Activated CD4-positive, alpha-beta T cell treated with anti-CD3 and anti-CD28 coated beads for 36 hours (primary cell): ENCODE measurements at places on chromosomes 3 and 15.

GRCh38 chr3:44021651-44022594 is 219.8 kb upstream of the TOPAZ1 start:
- no peak for DNase-seq

- DNase-seq = no peak
These were observed 89.1 kb upstream of the SLC2A2 start for GRCh38 chr3:171115667-171116066.

- DNase-seq = no peak
These were observed 7.7 kb upstream of the ONECUT1 start for GRCh38 chr15:52797625-52798501.

DNA sequence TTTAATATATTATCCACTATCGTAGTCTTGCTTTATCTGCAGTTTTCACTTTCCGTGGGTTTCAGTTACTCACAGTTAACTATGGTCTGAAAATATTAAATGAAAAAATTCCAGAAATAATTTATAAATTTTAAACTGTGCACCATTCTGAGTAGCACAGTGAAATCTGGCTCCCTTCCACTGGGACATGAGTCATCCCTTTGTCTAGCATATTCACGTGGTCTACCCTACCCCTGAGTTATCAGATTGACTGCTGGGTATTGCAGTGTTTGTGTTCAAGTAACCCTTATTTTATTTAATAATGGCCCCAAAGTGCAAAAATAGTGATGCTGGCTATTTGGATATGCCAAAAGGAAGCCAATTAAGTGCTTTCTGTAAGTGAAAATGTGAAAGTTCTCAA is 539.5 kb upstream of the AGTR1 start:
- no peak for DNase-seq

DNA sequence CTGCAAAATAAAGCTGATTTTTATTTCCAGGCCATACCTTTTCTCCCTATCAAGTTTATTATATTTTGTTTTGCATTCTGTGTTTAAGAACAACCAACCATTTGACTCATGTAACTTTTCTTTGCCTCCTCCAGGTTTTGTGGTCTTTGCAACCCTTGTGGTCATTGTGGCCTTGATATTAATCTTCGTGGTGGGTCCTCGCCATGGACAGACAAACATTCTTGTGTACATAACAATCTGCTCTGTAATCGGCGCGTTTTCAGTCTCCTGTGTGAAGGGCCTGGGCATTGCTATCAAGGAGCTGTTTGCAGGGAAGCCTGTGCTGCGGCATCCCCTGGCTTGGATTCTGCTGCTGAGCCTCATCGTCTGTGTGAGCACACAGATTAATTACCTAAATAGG is 27.6 kb downstream of the NIPA2 start:
- DNase-seq = no peak

- DNase-seq = no peak
These were observed 287.8 kb downstream of the XXYLT1 start for GRCh38 chr3:194983121-194983520.

GRCh38 chr15:85380812-85381642 is 624 bp downstream of the AKAP13 start:
- peak; percentile 66 for DNase-seq

DNA sequence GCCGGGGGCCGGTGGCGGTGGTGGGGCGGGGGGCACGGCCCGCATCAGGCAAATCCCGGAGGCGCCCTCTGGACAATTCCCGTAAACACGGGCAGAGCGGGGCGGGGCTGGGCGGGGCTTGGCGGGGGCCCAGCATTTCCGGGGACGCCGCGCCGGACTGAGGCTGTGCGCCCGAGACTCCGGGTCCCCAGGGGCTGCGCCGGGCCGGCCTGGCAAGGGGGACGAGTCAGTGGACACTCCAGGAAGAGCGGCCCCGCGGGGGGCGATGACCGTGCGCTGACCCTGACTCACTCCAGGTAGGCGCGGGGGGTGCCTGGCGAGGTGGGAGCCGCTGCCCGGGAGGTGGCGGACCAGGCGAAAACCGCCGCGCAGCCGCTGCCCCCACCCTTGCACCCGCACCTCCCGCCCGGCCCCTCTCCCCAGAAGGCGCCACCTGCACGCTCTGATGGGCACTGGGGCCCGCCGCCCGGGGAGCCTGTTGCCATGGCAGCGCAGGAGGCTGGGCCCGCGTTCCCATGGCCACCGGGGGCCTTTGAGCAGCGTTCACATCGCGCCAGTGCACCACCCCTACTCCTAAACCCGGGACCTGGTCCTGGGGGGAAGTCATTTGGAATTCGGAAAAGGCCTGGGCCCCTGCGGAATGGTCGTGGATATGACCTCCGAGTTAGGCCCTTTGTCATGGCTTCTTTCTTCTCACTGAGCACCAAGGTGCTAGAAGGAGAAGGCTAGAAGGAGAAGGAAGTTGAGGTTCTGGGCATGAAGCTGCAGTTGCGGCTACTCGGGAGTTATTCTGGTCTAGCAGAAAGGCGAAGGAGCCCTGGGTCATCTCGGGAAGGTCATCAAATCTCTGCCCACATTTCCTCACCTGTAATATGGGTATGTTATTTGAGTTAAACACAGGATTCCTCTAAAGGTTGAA is 16.1 kb upstream of the SEMA4B start:
- peak; percentile 78 for DNase-seq

GRCh38 chr15:48643776-48644466 is 1.6 kb downstream of the FBN1 start:
- no peak for DNase-seq

GRCh38 chr3:54671511-54671910 is 256.3 kb downstream of the LRTM1 start:
- DNase-seq = no peak

DNA sequence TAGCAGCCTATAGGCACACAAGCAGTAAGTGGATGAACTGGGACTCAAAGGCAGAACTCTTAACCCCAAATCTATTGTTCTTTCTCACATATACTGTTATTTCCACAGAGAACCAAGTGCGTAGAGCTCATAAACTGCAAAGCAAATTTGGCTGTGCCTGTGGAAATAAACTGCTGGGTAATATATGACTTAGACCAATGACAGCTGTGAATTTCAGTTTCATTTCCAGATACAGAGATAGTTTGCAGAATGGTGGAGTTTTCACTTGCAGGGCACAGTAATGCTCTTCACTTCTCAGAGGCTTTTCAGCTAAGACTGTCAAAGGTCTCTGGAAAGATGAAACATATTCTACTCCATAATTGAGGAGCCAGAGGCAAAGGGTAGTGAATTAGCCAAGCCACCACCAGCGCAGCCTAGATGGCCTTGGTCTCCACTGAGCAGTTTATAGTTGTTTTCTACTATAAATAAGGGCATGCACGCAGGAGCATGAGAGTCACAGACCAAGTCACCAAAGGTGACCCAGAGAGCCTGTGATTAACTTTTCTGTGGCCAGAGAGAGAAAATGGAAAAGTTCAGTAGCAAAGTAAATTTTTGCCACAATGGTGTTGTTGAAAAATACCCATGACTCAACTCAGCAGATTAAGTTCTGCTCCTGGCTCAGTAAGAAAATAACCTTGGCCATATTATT is 180.7 kb upstream of the GRM7 start:
- no peak for DNase-seq

GRCh38 chr3:79973917-79974595 is 206.3 kb upstream of the ROBO1 start:
- DNase-seq = no peak

- DNase-seq = no peak
These were observed 30.8 kb upstream of the ARF4 start for GRCh38 chr3:57627976-57628375.

DNA sequence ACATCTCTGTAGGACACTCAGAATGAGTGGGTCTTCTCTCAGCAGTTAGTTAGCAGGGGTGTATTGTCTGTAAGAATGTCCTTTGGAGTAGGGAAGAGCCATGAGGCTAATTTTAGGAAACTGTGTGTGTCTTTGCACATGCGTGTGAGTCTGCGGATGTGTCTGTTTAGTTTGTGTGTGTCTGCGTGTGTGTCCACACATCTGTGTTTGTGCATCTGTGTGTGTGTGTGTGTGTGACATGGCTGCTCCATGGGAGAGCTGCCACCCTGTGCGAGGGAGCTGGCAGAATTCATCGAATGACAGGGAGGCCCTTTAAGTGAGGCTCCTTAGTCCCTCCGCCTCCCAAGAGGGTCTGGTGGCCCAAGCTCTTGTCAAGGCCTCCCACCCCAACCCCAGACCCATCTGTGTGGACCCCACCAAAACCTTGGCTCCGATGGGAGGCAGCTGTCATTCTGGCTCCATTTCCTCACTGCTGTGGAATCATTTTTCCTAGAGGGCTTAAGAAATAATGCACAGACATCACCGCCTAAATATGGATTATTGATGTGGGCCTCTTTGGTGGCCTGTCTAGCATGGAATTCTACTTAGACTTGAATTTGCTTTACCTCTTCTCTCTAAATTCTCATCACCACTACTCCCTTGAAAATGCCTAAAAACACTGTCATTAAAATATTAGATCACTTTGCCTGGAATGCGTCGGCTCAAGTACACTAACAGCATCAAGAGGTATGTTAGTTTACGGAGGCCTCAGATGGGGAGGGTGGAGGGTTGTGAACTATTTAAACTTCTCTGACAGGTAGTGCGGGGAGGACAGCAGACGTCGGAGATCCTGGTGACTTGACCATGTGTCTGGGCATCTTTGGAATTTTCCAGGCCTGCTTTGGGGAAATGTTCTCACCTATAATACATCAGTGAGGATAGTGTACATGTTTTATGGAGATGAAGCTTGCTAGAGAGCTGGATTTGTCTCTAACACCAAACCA is 9.4 kb downstream of the ESYT3 start:
- no peak for DNase-seq

DNA sequence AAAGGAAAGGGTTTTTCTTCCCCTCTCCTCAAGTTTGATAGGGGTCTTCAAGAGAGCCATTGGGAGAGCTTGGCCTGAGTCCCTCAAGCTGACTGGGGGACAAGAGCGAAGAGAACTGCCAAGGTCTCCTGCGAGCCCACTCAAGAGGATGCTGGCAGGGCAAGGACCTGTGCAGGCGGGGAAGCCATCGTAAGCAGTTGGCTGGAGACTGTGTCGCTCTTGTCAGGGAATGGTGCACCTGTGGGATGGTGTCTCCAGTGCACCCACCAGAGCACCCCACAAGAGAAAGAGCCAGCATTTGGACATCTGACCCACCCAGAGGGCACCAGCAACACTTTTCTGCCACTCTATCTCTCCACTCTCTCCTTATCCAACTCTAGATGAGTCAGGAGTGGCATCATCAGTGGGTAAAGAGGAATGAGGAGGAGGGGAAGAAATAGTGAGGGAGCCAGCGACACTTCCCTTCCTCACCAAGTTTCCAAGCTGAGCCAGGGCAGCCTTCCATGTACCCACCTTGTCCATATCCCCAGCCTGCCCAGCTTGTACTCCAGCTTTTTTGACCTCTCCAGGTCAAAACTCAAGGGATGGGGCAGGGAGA is 13.6 kb upstream of the XIRP1 start:
- no peak for DNase-seq
